ENCODE measurements at places on chromosomes 16 and 17.

GRCh38 chr17:75238684-75239191 lies 22.7 kb downstream of the GGA3 start:
- peak; percentile 47 for DNase-seq

DNA sequence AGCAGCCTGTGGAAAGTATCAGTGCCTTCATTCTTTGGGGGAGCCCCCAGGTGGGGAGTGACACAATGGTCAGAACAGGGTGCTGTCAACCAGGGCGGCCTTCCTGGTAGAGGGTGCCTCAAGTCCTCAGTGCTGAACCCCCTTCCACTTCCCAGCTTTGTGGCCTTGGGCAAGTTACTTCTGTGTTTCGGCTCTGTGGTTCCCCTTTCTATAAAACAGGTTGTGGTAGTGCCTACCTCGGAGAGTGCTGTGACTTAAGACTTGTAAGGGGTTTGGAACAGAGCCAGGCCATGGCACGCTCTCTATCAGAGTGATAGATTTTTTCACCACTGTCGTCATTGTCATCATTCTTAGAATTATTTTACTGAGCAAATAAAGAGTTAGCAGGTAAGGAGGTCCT lies 141.1 kb downstream of the CCDC182 start:
- peak; percentile 50 for DNase-seq

- DNase-seq = no peak
Observed at GRCh38 chr17:38733982-38734973, 4.1 kb downstream of the CISD3 start.

DNA sequence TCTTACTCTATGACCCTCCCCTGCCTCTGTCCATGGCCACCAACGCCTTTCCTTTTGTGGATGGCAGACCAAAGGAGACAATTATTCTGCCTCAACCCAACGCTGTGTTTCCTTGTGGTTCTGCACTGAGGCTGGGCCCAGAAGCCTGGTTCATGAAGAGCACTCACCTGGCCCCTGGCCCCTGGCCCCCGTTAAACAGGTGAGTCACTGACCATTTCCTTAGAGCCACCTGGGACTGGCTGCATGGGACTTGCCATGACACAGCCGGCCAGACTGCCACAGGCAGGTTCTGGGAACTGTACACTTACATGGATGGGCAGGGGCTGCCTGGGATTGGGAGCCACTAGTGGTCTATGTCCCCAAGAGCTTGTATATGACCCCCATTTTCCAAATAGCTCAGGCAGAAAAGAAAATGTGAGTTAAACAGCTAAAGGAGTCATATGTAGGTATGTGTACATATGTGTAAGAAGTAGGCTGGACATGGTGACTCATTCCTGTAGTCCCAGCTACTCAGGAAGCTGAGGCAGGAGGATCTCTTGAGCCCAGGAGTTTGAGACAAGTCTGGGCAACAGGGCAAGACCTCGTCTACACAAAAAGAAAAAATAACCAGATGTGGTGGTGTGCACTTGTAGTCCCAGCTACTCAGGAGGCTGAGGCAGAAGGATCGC lies 181.9 kb upstream of the CACNG5 start:
- no peak for DNase-seq

- no peak for DNase-seq
Observed at GRCh38 chr16:88131256-88131655, 180.0 kb downstream of the BANP start.

DNA sequence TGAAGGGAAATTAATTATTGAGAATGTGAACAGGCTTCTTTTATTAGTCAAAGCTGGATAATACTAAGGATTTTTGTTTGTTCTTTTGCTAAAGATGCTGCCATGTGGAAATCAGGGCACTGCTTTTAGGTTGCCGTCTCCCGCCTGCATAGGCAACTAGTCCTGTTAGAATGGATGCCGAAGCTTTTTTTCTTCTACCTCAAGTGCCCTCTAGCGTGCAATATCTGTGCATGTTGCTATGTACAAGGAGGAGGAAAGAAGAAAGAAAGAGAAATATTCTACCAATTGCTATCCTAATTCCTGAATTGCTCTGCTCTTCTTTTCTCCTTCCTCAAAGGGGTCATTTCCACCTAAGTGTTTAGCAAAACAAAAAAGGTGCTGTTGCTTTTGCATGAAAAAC lies 5.2 kb upstream of the CDH8 start:
- no peak for DNase-seq

- DNase-seq = no peak
Observed at GRCh38 chr16:19382887-19383816, 34.5 kb upstream of the TMC5 start.

DNA sequence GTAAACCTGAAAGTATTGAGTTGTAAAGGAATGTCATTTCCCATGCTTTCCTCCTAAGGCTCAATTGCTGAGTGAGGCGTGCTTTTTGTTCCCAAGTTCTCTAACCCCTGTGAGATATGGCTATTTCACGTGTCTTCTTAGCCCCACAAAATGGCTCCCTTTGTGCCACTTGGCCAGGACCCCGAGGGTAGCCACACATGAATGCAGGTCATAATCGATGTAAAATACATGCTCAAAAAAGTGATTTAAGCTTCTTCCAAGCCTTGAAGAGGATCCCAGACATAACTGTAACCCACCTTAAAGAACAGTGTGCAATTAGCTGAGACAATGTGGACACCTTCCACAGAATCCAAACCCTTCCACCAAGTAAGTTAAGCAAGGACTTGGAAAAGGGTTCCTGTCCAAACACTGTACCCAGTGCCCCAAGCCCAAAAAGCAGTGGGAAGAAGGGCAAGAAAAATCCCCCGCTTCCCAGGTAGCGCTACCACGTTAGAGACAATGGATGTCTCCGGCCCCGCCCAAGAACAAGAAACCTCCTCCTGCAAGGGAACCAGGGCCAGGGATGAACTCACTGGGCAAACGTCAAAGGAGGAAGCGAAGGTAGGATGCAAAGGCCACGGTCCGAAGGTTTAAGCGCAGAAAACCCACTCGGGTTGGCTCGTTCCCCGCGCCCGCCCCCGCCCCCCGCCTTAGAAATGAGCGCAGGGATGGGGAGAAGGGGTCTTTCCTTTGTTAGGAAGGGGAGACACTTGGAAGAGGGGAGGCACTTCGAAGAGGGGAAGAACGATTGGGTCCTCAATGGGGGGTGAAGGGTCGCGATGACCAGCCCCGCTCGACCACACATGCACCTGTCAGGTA lies 1.2 kb downstream of the JPT1 start:
- DNase-seq = no peak

- no peak for DNase-seq
Observed at GRCh38 chr16:2386990-2387389, 42.3 kb upstream of the CCNF start.

- DNase-seq = no peak
Observed at GRCh38 chr17:74713171-74713755, 540 bp upstream of the CD300LF start.

DNA sequence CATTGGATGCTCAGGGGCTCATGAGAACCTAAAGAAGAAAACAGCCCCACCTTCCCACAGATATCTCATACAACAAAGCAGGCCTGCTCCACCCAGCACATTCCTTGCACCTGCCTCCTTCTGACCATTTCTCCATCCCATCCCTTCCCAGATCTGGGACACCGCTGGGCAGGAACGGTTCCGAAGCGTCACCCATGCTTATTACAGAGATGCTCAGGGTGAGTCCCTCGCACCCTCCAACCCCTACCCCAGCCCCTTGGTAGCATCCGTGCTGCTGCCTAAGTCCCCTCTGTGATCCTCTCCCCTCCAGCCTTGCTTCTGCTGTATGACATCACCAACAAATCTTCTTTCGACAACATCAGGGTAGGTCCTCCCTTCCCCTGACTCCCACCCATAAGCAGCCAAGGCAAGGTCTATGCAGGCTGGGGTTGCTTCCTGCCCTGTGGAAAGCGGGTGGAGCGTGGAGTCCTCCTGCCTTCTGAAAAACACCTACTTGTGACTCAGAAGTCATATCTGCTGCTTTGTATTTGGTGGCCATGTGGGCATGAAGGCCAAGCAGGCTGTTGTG lies 5.4 kb upstream of the NHERF1 start:
- DNase-seq = no peak
